ENCODE measurements at places on chromosomes 6 and 20. TPM values are rescaled to one million over a fixed set of nuclear protein-coding genes. Genes with fewer than 3 reads are reported as not detected.

Gene CENPQ
- 0.43 TPM for total RNA-seq

Gene WFDC2
- 2.6 TPM for total RNA-seq

Gene TCF21
- 15.6 TPM for total RNA-seq

Gene CST5
- total RNA-seq = not detected

Gene TMX4
- total RNA-seq = 11.7 TPM

Gene ANGPT4
- 0.29 TPM for total RNA-seq

Gene HFE
- total RNA-seq = 4.5 TPM

Gene SMLR1
- total RNA-seq = not detected

Gene SLC35D3
- total RNA-seq = not detected

Gene HTR1B
- total RNA-seq = not detected

Gene PRRT1
- total RNA-seq = 0.87 TPM

Gene C20orf141
- not detected for total RNA-seq

Gene POLR1C
- total RNA-seq = 16.9 TPM

Gene ATP5F1E
- total RNA-seq = 25.4 TPM

Gene FAM209B
- total RNA-seq = not detected

Gene PI3
- total RNA-seq = 1.6 TPM

Gene GRIK2
- 0.72 TPM for total RNA-seq

Gene COL11A2
- total RNA-seq = not detected

Gene LY6G6F
- total RNA-seq = not detected

Gene ME1
- total RNA-seq = 11.9 TPM

Gene BIRC7
- total RNA-seq = not detected

Gene SLX4IP
- 2.3 TPM for total RNA-seq

Gene LATS1
- total RNA-seq = 26.8 TPM

Gene BPIFB1
- 51.1 TPM for total RNA-seq

Gene HLA-B
- 1,119 TPM for total RNA-seq

Gene NKAIN2
- total RNA-seq = not detected

Gene GID8
- 29.6 TPM for total RNA-seq

Gene OLIG3
- not detected for total RNA-seq

Gene SIGLEC1
- total RNA-seq = 1.7 TPM

Gene SOBP
- 5.2 TPM for total RNA-seq

Gene OR12D3
- total RNA-seq = not detected

Gene AURKA
- total RNA-seq = 11.9 TPM

Gene LRRC73
- total RNA-seq = 0.55 TPM

Gene TMEM74B
- not detected for total RNA-seq

Gene HLA-DOB
- total RNA-seq = not detected

Gene DLK2
- total RNA-seq = 0.37 TPM
